ENCODE measurements at places on chromosomes 3 and 15.
A peak's percentile ranks its signal among the peaks of the same experiment; 100 is the strongest.

DNA sequence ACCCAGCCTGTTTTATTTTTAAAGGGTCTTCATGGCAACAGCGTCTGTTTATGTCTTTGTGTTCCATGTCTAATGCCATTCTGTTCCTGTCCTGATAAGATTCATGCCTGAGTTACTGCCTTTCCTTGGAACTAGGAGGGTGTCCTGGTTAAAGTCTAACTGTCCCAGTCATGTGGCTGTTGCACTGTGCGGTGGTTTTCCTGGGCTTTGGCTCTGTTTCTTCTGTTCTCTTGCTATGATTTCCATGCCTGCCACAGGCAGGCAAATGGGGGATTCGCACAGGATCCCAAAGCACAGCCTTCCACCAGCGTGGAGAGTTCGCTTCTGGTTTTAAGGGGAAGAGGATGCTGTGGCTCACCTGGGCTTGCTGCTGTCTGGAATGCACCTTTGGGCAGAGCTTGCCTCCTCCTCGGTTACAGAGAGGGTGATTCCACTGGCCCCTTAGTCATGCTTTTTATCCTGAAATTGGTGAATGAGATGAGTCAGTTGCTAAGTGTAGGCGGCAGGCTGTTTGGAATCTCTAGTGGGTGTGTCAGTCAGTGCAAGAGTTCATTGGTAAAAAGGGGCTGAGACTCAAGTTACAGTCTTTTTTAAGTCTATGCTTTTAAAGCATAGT, 86.8 kb downstream of the CCK start:
- peak overlapping the region; percentile 26 for H3K27ac ChIP-seq
- peaks cover 9% of the 10 kb centered on the region for H3K36me3 ChIP-seq
- peaks cover 18% of the 10 kb centered on the region for H3K4me1 ChIP-seq
- DNase-seq: no peak
- H3K27me3 ChIP-seq: no peaks in the 10 kb centered on the region

- peak overlapping the region; percentile 46 for H3K4me3 ChIP-seq
- no peaks in the 10 kb centered on the region for H3K27me3 ChIP-seq
- DNase-seq: peak; percentile 62
- peaks cover 65% of the 10 kb centered on the region for H3K4me1 ChIP-seq
- no peaks in the 10 kb centered on the region for H3K36me3 ChIP-seq
- peak overlapping the region; percentile 91 for H3K27ac ChIP-seq
Measured at GRCh38 chr15:64892847-64893403, 18.8 kb upstream of the ANKDD1A start.

DNA sequence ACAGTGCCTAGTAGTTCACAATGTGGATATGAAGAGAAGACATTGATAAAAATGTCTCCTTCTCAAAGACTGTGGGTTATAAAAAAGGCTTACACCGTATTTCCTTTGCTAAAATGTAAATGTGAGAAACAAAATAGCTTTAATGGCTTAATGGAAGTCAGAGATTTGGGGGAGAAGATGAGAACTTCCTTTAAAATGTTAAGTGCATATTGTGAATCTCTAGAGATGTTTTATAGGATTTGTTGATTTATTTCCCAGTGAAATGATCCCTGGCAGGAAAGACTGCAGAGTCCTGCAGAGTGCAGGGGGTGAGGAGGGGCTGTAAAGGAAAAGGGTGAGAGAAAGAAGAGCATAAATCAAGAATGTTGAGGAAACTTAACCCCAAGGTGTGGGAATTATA, 305.1 kb downstream of the GAP43 start:
- no peak overlapping the region for H3K27ac ChIP-seq
- no peak for DNase-seq
- no peaks in the 10 kb centered on the region for H3K4me1 ChIP-seq
- H3K36me3 ChIP-seq: no peaks in the 10 kb centered on the region
- no peak overlapping the region for H3K4me3 ChIP-seq

DNA sequence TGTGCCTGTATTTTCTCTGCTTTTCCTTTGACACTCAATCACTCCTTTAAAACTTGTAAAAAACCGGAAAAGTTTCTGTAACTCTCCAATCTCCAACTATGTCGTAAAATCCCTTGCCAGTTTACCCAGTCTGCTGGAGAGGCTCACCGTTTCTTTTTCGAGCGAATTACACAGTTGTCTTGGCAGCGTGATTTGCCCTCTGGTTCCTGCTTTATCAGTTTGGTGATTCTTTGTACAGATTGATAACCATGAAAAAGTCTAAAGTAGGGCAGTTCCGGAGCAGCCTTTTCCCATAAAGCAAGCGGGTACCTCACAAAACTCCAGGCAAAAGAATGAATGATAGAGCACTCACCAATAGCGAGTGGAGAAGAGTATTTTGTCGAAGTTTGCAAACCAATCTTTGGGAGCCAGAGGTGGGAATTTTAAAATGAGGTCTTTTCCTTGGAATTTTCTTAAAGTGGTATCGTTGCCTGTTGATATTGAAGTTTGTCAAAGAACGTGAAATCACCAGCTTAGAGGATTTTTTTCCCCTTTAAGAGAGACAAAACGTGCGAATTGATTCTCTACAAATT, at the start of gene TTC23:
TSS of gene TTC23 (minus strand) at position 312 of the 572 bp plus-strand sequence. CDS start 20,869 bp downstream, outside the sequence.
- DNase-seq: no peak
- H3K27ac ChIP-seq: peak within 1 kb of the TSS; percentile 87
- H3K27me3 ChIP-seq: no peaks in the 10 kb centered on the region
- no peaks in the 10 kb centered on the region for H3K36me3 ChIP-seq
- peaks cover 22% of the 10 kb centered on the region for H3K4me1 ChIP-seq
- H3K4me3 ChIP-seq: peak within 1 kb of the TSS; percentile 82

DNA sequence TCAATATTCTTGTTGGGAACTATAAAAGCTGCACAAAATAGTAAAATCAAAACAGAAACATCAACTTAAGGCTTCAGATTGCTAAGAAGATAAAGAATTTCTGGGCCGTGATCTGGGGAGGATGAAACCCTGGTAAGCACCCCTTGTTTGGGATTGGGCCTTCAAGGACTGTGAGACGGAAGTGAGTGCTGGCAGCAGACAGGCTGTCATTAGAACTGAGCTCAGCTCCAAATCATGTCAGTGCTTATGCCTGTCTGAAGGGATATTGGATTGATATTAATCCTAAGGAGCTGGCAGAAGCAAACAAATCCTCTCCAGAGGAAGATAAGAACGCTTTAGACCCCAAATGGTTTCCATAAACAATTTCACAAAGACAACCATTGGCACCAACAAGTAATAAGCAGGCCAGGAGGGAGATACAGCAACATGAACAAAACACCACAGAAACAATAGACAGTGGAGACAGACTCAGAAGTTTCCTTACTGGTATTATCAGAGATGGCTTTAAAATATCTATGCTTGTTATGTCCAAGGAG, 72.6 kb upstream of the CTXND1 start:
- H3K36me3 ChIP-seq: no peaks in the 10 kb centered on the region
- DNase-seq: no peak
- H3K4me1 ChIP-seq: no peaks in the 10 kb centered on the region
- no peaks in the 10 kb centered on the region for H3K27me3 ChIP-seq
- no peak overlapping the region for H3K4me3 ChIP-seq

DNA sequence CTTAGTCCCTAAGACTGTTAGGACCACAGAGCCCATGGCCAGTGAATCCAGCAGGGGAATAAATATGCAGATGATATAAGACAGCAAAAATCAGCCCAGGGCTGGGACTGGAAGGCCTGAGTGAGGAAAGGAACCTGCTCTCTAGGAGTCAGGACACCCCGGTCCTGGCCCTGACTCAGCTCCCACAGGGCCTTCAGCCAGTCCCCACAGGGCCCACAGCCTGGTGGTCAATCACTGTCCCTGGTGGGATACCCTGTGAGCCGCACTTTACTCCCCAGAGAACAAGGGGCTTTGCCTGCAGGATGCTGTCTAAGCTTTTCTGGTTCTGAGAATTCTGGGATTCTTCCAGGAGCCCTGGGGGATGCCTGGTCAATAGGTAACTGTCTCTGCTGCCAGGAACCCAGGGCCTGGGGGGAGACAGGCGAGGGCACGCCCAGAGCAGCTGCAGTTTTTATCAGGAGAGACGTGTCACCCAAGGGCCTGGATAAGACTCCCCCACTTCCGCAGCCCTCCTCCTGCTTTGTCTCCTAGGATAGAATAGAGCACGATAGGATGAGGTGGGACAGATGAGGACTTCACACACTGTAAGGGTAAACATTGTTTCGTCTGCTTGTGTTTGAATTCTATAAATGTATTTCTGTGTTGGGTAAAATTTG, 49.5 kb upstream of the MCF2L2 start:
- H3K4me1 ChIP-seq: peaks cover 4% of the 10 kb centered on the region
- H3K27me3 ChIP-seq: no peaks in the 10 kb centered on the region
- H3K27ac ChIP-seq: no peak overlapping the region
- H3K36me3 ChIP-seq: no peaks in the 10 kb centered on the region

DNA sequence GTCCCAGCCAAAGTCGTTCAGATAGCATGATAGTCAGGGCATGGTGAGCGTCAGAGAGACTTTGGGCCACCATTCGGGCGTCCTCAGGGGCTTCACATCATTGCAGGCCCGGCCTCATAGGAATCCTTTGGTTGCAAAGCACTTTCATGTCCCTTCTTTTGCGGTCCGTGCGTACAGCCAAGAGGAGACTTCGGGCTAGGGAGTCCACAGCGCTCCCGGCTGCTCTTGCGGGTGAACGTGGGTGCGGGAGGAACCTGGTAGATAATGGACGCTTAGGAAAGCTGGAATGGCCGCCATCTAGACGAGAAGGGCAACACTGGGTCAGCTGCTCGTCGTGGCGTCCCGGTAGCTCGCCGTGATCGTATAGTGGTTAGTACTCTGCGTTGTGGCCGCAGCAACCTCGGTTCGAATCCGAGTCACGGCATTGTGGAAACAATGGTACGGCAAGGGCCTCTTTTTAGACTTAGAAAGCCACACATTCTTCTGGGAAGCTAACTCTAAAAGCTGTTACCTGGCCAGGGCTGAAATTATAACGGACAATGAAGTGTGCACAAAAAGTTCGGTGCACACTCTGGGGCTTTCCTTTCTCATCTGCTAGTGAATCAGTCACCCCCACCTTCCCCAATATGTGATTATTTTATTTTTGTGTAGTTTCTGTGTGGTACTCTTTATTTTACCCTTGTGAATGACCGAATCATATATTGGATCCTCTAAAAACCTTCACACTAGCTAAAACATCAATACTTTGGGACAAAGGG, 13.2 kb upstream of the SHF start:
- peak overlapping the region; percentile 75 for H3K4me3 ChIP-seq
- H3K36me3 ChIP-seq: no peaks in the 10 kb centered on the region
- H3K4me1 ChIP-seq: peaks cover 16% of the 10 kb centered on the region
- peak; percentile 85 for DNase-seq
- H3K27me3 ChIP-seq: no peaks in the 10 kb centered on the region

GRCh38 chr3:157912514-157913451, 193.4 kb downstream of the SHOX2 start:
- no peak for DNase-seq
- H3K36me3 ChIP-seq: no peaks in the 10 kb centered on the region
- H3K4me3 ChIP-seq: no peak overlapping the region
- no peak overlapping the region for H3K27ac ChIP-seq
- no peaks in the 10 kb centered on the region for H3K27me3 ChIP-seq

DNA sequence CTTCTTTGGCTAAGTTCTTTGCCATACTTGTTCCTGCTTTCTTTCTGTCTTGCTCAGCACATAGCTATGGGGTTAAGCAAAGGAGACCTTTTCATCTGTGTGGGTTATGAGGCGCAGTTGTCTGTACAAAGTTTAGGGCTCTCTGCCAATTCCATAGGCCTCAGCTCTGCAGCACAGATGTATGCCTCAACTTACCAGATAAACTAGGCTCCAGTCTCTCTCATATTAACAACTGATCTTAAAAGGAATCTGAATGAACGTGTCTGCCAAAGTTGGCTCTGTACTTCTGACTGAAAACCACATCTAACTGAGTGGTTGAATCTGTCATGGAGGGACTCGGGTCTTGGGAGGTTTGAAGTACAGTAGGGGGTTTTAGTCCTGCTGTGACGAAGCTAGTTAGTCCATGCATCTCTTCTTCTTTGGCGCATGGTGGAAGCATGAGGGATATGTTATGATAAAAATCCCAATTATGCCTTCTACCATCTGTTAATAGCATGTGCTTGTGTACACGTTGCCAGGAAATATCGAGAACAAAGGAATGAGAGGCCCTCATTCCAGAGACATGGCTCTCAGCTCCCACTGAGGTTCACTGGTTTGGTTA, 114.6 kb upstream of the TSC22D2 start:
- no peak overlapping the region for H3K27ac ChIP-seq
- no peaks in the 10 kb centered on the region for H3K36me3 ChIP-seq
- H3K4me1 ChIP-seq: no peaks in the 10 kb centered on the region
- no peaks in the 10 kb centered on the region for H3K27me3 ChIP-seq

- H3K27ac ChIP-seq: no peak overlapping the region
- peaks cover 31% of the 10 kb centered on the region for H3K4me1 ChIP-seq
- no peak overlapping the region for H3K4me3 ChIP-seq
- no peaks in the 10 kb centered on the region for H3K27me3 ChIP-seq
- H3K36me3 ChIP-seq: no peaks in the 10 kb centered on the region
Measured at GRCh38 chr15:52005748-52006701, 13.0 kb upstream of the MAPK6 start.

- H3K4me1 ChIP-seq: no peaks in the 10 kb centered on the region
- H3K27ac ChIP-seq: no peak overlapping the region
- no peak overlapping the region for H3K4me3 ChIP-seq
- no peaks in the 10 kb centered on the region for H3K27me3 ChIP-seq
- no peaks in the 10 kb centered on the region for H3K36me3 ChIP-seq
Measured at GRCh38 chr3:81838457-81838856, 77.0 kb upstream of the GBE1 start.

DNA sequence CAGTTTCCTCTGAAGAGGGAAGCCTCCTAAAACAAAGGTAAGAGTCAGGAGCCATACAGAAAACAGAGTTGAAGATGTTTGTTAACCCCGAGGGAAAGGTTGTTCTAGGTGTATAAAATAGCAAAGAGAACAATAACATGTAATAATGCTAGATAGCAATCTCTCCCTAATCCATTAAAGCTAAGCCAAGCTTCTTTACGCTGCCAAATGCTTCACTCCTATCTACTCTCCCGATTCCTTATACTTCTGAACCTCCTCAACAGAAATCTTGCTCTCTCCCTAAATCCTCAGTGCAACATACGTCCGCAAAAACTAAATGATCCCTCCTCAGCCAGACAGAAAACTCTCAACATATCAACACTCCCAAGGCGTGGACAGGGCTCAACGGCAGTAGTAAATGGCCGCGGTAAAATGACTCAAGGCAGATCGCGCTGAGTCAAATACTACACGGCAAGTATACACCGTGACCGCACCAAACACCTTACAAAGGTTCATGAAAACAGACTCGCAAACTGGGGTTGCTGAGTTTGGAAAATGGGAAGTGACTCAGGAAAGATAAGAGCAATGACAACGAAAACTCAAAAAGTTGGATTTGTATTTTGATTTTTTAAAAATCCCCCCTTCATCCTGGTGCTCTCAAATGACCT, 682 bp downstream of the CLDND1 start:
- DNase-seq: peak; percentile 44
- peak overlapping the region; percentile 94 for H3K27ac ChIP-seq
- no peaks in the 10 kb centered on the region for H3K27me3 ChIP-seq
- peaks cover 25% of the 10 kb centered on the region for H3K36me3 ChIP-seq
- H3K4me1 ChIP-seq: peaks cover 21% of the 10 kb centered on the region

- no peaks in the 10 kb centered on the region for H3K36me3 ChIP-seq
- H3K27ac ChIP-seq: no peak overlapping the region
- no peak for DNase-seq
- H3K27me3 ChIP-seq: no peaks in the 10 kb centered on the region
- H3K4me3 ChIP-seq: no peak overlapping the region
Measured at GRCh38 chr3:181554233-181554765, 157.4 kb upstream of the SOX2 start.

Measured in lower lobe of right lung (tissue), 2 donors.